ENCODE measurements at places on chromosomes 7 and 10.

DNA sequence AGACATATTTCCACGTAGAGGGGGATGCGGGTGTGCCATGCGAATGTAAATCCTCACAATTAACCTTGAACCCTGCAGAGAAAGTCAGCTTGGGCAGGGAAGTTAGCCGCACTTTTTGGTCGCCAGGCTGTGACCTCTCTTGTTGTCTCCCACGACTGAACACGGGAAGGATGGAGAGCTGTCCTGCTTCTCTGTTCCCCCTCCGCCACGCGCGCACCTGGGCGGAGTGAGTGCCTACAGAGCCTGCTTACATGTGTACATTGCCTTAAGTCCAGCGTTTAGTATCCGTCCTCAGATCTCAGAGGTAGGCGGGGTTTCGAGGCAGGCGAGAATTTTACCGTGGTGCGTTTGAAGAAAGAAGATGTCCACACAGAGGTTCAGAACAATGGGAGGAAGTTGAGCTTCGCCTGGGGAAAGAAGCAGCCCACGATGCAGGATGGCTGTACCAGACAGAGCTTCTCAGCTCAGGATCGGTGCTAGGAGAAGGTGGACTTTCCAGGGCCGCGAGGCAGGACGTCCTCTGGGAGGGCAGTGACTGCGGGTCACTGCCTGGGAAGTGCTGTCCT lies 482 bp upstream of the ERCC6 start:
- DNase-seq = peak; percentile 20

GRCh38 chr7:13062631-13063030 lies 375.2 kb downstream of the ARL4A start:
- no peak for DNase-seq

- no peak for DNase-seq
These were observed 183.9 kb downstream of the LRRN3 start for GRCh38 chr7:111274857-111275256.

DNA sequence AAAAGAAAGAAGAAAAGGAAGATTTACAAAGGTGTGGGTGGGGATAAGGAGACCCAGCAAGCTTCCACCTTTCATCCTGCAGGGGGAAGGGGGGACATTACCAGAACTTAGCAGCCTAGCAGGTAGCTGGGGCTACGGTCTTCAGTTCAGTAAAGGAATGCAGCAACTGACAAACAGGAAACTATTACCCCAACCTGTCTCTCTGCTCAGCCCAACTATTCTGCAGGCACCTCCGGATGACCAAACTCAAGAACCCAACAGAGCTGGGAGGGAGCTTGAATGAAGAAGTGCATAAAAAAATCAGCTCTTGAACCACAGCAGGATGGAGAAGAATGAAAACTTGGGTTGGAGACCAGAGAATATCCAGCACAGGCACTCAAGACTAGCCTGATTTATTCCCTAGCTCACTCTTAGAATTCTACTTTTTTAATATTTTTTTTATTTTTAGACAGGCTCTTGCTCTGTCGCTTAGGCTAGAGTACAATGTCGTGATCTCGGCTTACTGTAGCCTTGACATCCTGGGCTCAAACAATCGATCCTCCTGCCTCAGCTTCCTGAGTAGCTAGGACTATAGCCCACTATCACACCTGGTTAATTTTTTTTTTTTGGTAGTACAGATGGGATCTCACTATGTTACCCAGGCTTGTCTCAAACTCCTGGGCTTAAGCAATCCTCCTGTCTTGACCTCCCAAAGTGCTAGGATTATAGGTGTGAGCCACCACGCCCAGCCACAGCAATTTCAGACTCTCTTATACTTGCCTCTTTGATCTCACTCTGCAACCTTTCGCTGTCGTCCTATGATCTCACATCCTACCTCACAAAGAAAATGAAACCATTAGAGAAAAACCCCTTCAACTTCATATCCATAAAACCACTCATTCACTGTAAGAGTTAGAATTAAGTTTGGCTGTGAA lies 18.5 kb upstream of the C10orf67 start:
- DNase-seq = peak; percentile 29

- no peak for DNase-seq
These were observed 39.0 kb downstream of the TET1 start for GRCh38 chr10:68598978-68599770.

DNA sequence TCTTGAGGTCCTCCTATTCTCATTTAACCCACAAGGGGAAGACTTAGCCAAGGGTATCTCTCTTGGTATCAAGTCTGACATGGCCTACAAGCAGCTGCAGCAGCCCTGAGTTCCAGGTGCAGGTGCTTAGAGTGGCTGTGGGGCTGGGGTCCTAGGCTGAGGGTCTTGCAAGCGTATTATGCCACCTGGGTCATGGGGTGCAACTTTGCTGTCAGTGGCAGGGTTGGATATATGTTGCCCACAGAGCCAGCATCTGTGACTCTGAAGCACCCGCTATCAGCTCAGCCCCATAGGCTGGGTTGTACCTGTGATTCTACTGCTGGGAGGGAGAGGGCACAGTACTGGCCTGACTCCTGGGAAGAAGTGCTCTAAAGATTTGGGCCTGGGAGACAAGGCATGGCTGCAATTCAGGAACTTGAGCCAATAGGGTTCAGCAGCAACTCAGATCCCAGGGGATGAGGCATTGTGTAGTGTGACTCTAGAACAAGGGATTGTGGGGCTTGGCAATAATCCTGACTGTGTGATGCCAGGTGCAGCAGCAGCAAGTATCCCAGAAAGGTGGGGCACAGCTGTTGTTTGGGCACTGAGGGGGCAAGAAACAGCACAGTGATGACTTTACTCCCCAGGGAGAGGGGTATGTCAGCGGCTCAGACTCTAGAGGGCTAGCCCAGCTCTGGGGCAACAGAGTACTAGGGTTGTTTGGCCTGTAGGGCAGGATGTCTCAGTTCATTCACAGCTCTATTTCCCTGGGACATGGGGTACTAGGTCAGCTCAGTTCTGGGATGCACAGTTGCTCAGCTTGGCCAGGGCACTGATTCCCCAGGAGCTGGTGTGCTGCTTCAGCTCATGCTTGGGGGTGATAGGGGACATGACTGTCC lies 41.4 kb downstream of the NEURL1 start:
- no peak for DNase-seq

DNA sequence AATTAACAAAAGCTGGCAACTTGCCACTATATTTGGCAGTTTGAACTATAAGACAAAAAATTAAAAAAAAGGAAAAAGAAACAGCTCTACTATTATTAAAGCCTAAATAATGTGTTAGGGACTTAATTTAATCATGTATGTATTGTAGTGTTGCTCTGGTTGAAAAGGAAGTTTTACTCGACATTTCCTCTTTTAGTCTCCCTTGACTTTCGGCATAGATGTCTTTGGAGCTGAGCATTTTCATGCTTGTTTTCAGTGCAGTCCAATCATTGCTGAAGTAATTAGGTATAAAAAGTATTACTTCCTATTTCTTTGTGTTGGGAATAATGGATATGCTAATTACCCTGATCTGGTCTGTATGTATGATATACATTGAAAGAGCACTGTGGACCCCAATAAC lies 216.8 kb upstream of the KLF6 start:
- no peak for DNase-seq

DNA sequence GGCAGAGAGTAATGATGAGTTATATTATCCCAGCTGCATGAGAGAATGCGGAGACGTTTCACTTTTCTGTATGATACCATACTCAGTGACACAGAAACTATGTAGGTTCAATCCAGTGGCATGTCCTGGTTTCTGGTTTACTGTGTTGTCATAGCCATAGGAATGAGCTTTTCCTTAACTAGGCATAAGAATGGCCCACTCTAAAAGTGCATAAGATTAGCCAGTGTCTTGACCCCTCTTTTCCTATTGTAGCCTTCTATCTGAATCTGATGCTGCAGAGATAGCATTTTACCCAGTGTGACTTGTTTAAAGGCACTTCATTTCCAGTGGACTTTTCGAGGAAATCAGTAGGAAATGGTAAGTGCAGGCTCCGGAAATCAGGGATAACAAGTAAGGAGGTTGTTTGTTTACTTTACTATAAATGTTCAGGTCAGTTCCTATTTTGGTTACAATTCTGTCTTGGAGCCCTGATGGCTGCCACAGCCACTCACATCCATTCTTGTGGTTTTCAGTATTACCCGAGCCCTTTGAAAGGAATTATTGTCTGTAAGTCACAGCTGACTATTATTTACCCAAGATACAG lies 70.5 kb downstream of the SEMA3A start:
- no peak for DNase-seq

DNA sequence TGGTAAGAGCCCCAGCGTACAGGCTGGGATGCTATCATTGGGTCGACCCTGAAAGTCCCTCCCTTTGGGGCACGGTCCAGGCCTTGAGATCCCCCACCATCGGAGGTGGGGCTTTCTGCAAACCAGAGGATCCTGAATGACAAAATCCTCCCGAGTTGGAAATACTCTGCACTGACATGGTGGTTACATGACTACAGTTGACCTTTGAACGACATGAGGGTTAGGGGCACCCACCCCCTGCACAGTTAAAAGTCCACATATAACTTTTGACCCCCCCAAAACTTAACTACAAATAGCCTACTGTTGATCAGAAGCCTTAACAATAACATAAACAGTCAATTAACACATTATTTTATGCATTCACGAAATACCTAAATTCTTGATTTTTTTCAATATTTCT lies 13.1 kb downstream of the HSPA12A start:
- DNase-seq = no peak

DNA sequence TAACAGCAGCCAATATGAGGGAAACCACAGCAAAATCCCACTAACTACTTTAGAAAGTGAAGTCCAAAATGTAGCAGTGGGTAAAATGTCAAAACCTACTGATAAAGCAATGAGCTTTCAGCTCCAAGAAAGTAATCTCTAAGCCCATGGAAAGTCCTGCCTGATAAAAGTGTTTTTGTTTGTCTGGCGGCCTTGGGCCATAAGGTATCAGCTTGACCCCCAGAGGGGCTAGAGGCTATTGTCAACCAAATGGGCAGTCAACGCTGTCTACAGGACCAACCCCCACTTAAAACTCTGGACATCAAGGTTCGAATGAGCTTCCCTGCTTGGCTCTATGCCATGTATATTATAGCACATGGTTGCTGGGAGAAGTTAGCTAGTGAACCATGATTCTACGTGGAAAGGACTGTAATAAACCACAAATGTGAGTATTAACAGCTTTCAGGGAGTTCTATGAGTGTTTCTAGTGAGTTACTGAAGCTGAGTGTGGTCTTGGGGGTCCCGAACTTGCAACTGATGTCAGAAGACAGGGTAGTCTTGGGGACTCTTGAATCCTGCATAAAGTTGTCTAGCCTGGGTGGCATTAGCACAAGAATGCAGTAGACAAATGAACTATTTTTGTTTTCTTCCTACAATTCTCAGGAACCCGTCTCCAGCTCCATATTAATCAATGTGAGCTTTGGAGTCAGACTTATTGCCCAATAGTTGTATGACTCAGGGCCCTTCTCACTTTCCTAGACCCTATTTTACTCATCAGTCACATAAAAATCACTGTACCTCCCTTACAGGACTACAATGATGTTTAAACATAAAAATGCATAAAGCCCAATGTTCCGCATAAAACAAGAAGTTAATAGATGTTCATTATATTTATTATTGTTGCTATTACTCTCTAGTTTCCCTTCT lies 164.9 kb downstream of the DGKI start:
- DNase-seq = no peak

GRCh38 chr7:103929901-103930311 lies 59.6 kb downstream of the RELN start:
- DNase-seq = no peak

GRCh38 chr10:5553400-5554170 lies 28.8 kb downstream of the CALML3 start:
- no peak for DNase-seq

DNA sequence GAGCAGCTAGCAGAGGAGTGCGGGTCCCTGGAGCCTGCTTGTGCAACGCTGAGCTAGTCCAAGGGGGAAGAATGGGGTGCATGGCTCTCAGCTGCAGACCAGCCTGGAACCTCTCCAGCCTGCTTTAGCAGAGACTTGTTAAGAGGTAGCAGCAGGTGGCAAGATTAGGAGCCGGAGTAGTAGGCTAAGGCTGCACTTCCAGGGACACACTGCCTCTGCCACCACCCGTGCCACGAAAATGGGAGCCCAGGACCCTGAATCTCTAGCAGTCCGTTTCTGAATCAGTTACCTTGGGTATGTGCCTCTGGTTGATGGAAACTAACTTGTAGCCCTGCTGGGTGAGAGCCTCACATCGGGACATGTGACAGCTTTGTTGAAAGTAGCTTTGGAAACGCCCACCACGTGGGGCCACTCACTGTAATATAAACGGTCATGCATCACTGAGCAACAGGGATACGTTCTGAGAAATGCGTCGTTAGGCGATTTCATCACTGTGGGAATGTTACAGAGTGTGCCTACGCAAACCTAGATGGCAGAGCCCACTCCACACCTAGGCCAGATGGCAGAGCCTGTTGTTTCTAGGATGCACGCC lies 25.9 kb downstream of the HTRA1 start:
- no peak for DNase-seq

- DNase-seq = no peak
These were observed 125.1 kb downstream of the RAPGEF5 start for GRCh38 chr7:22231806-22232205.

DNA sequence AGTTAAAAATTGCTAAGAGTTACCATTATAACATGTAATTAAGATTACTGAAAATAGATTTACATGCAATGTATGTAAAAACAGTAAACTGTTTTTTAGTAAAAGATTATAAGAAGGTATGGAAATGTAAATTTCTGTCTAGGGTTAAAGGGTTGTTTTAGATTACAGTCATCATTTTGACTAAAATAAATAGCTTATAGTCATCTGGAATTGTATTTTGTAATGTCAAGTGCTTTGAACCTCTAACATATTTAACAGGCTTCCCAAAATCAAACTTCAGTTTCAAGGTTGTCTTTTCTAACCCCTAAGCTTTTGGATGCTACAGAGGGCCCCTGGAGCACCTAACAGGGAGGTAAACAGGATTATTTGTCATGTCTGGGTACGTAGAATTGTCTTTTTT lies 35.0 kb upstream of the ZNF746 start:
- no peak for DNase-seq

DNA sequence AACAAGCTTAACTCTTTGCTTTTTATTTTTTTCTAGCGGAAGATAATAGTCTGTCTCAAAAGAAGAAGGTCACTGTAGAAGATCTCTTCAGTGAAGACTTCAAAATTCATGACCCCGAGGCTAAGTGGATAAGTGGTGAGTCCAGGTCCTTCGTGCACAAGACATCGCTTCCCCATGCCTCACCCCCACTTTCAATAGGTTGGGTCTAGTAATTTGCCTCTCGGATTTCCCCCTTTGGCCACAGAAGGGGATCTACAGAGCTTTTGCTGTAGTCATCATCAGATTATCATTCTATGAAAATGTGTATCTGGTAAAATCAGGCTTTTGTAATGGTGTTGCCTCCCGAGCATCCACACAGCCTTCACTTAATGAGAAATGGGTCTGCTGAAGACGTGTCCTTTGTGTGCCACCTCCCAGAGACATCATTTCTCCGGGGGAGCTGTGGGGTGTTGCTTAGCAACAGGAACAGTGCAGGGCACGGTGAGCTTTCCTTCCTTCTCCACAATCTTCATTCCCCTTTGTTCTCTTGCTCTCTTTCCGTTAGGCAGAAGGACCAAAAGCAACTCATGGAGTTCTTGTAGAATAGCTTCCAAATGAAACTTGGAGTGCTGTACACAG lies 422.8 kb downstream of the DPP6 start:
- no peak for DNase-seq

- DNase-seq = no peak
These were observed 13.1 kb upstream of the HABP2 start for GRCh38 chr10:113539789-113540188.
